Pancreas (tissue), 10 donors: ENCODE measurements at places on chromosomes 16 and 17. TPM values are rescaled to one million over a fixed set of nuclear protein-coding genes. Genes with fewer than 3 reads are reported as not detected.

C16orf96 gene
- polyA plus RNA-seq: 0.30 TPM

CDT1 gene
- 0.35 TPM for polyA plus RNA-seq

KRTAP4-6 gene
- not detected for polyA plus RNA-seq

SDK2 gene
- polyA plus RNA-seq: 0.07 TPM

GRAP gene
- 1.5 TPM for polyA plus RNA-seq

PIP4K2B gene
- polyA plus RNA-seq: 14.2 TPM

NKD1 gene
- polyA plus RNA-seq: 0.45 TPM

KIF2B gene
- 0.02 TPM for polyA plus RNA-seq

MAPT gene
- polyA plus RNA-seq: 1.1 TPM

TMC6 gene
- polyA plus RNA-seq: 61.2 TPM

PRKCB gene
- polyA plus RNA-seq: 0.19 TPM
